ENCODE measurements at places on chromosomes 4 and X.
A peak's percentile ranks its signal among the peaks of the same experiment; 100 is the strongest.

- no peak for DNase-seq
Measured at GRCh38 chrX:132426695-132427281, 62.0 kb downstream of the MBNL3 start.

DNA sequence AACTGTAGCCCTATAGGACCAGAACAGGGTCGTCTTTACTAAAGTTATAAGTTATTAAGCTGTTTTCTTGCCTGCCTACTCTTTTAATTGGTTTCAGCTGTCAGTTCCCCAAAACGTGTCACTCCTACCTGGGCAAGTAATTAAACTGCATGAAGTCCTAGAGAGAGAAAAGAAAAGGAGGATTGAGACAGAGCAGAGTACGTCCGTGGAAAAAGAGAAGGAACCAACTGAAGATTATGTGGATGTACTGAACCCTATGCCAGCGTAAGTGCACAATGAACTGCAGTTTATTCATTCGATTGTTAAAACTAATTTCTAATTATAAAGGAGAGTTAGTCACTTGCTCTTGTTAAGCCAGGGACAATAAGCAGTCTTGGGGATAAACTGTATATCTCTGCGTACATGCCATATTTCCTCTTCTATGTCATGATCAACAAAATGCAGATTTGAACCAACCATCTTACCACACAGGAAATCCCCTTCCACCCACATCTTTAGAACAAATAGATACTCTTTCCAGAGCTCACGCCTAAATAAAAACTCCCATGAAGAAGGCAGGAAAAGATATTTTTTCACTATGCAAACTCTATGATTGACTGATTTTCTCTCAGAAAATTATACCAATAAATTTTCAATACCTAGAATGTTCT lies 22.8 kb downstream of the STAP1 start:
- no peak for DNase-seq

- DNase-seq: no peak
Measured at GRCh38 chr4:14184265-14184664, 556.7 kb upstream of the BOD1L1 start.

DNA sequence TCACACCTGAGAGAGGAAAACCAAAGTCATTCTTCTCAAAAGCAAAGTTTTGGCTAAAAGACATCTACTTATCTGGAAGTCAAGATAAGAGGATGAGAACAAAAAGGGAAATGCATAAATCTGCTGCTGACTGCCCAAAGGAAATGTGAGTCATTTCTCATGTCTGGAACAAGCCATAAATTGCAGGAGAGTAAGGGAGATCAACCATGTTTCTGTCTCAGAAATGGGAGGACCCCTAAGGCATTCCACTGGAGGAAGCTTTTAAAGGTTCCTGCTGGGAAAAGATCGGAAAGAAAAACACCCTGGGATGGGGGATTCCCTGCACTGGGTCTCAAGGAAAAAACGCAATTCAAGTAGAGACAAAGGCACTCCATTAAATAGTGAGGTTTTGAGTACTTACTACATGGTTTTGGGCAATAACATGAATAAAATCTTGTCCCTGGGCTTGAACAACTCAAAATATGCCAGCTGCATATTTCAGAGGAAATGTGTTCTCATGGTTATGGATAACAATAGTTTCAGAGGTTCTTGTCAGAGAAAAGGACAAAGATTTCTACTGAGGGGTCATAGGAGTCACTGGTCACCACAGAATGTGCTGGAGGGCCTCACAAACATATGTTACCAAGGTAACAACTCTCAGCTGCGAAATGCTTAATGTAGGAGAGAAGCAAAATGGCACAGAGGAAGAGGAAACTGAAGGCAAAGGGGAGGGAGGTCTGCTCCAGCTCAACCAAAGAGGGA lies 19.3 kb downstream of the GPR143 start:
- no peak for DNase-seq

GRCh38 chr4:92104506-92104905 lies 199.3 kb upstream of the GRID2 start:
- no peak for DNase-seq

- DNase-seq: no peak
Measured at GRCh38 chr4:76277667-76278066, 26.1 kb downstream of the FAM47E start.

DNA sequence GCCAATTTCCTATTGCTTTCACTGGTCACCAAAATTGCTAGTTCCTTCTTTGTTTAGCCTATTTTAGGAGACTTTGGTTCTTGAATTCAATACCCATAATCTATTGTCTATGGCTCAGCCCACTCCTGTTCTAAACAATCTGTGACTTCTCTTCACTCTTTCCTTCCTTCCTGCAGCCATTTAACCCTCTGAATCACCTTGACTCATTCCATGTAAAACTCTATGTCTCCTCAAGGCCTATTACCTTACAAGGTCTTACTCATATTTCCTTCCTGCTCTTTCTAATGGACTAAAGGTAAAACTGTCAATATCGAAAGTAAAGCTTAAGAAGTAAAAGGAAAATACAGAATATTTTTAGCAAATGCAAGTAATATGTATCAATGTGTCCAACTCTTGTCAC lies 301.6 kb downstream of the ARHGAP24 start:
- DNase-seq: no peak

GRCh38 chr4:187017147-187017546 lies 293.5 kb upstream of the FAT1 start:
- no peak for DNase-seq

GRCh38 chr4:2041239-2042130 lies 17.6 kb upstream of the NAT8L start:
- peak; percentile 83 for DNase-seq

- no peak for DNase-seq
Measured at GRCh38 chr4:153222707-153223426, 18.6 kb downstream of the TRIM2 start.

GRCh38 chrX:51852096-51852495 lies 41.3 kb upstream of the MAGED1 start:
- no peak for DNase-seq

GRCh38 chr4:42396361-42396751 lies 932 bp upstream of the SHISA3 start:
- DNase-seq: no peak

- no peak for DNase-seq
Measured at GRCh38 chrX:43964936-43965335, 8.3 kb downstream of the NDP start.

DNA sequence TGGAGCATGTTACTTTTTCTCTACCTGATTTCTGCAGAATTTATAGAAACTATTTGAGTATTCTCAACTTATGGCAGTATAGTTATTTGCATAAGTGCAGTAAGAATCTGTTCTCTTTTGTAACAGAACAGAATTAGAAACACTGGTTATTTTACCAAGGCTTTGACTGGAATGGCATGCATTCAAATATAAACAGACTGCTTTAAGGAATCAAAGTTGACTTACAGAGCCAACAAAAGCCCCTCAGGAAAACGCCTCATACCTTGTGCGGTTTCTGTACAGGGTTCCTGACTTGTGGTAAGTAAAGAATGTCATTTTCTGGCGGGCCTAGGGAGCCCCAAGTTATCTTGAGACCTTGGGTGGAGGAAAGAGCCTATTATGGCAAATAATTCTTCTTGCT lies 97.1 kb downstream of the GPR143 start:
- DNase-seq: no peak

- no peak for DNase-seq
Measured at GRCh38 chr4:112167794-112168193, 22.5 kb downstream of the FAM241A start.

DNA sequence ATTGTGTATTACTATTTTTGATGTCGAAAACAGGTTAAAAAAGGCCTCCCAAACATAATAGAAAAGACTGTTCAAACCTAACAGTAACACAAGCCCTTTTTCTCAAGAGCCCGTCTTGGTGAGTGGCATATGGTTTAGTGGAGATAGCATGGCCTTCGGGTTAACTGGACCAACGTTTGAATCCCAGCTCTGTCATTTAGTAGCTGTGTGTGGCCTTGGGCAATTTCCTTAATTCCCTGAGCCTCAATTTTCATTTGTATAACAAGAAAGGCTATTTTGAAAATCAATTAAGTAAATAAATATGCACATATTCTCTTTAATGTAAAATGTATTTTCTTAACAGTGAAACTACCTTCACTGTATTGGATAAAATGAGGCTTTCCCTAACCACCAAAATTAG lies 62.3 kb downstream of the HELT start:
- DNase-seq: no peak

GRCh38 chr4:2250357-2251072 lies 8.6 kb upstream of the HAUS3 start:
- DNase-seq: no peak

GRCh38 chrX:37491686-37492085 lies 79.8 kb upstream of the LANCL3 start:
- no peak for DNase-seq

DNA sequence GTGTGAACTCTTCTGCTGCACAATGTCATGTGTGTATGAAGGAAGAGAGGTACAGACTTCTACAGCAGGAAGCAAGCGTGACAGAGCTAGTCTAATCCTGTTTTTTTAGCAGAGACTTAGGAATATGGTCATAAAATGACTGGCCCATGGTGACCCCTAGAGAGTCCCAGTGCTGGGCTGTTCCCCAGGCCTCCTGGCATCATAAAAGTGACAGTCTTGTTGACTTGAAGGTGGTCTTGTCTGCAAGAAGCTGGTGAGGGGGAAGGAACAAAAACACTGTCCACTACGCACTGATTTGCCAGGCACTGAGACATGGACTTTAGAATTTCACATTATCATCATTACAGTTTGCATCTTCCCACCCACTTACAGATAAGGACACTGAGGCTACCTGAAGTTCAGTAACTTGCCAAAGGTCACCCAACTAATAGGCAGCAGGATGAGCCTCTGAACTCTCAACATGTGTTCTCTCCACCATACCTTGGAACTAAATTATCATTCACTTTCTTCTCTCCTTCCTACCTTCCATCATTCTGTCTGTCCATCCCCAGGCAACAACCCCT lies 63.0 kb downstream of the HADH start:
- no peak for DNase-seq

- no peak for DNase-seq
Measured at GRCh38 chrX:42707742-42708141, 70.2 kb downstream of the PPP1R2C start.

- DNase-seq: no peak
Measured at GRCh38 chr4:88247148-88247547, 37.2 kb downstream of the PPM1K start.

DNA sequence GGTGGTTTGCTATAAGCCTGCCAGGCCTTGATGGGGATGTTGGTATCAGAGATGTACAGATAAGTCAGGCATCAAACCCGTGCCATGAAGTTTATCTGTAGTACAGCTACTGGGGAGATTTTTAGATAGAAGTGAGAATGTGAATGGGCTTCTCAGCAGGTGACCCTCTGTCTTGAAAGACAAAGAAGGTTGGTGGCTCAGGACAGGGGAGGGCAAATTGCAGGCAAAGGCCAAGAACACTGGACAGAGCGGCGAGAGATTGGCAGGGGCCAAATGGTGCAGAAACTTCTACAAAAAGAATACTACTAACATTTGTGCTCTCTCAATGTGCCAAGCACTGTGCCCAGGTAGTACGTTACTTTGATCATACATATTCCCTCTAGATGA lies 1.9 kb upstream of the PIM2 start:
- no peak for DNase-seq

- DNase-seq: no peak
Measured at GRCh38 chr4:98311656-98312055, 50.5 kb downstream of the RAP1GDS1 start.

GRCh38 chrX:137052643-137053235 lies 18.9 kb upstream of the GPR101 start:
- no peak for DNase-seq

DNA sequence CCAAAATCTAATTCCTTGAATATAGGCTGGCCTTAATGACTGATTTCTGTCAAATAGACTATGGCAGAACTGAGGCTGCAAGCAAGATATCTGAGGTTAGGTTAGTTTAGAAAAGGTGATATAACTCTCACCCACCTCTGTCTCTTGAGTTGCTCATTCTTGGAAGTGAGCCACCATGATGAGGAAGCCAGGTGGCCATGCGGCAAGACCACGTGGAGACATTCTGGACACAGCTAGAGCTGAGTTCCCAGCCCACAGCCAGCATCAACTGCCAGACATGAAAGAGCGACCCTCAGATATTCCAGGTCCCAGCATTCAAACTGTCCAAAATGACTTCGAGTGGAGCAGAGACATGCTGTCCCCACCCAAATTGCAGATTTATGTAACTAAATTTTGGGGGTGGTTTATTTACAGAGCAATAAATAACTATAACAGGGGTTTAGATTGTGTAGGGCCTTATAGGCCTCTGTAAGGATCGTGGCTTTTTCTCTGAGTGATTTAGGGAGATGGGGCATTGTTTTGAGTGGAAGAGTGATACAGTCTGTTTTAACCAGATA lies 33.7 kb downstream of the USP53 start:
- no peak for DNase-seq

- no peak for DNase-seq
Measured at GRCh38 chr4:124525524-124525923, 187.0 kb downstream of the ANKRD50 start.

GRCh38 chr4:151688785-151689043 lies 72.1 kb downstream of the GATB start:
- DNase-seq: no peak

- no peak for DNase-seq
Measured at GRCh38 chrX:137062915-137063617, 29.3 kb upstream of the GPR101 start.

DNA sequence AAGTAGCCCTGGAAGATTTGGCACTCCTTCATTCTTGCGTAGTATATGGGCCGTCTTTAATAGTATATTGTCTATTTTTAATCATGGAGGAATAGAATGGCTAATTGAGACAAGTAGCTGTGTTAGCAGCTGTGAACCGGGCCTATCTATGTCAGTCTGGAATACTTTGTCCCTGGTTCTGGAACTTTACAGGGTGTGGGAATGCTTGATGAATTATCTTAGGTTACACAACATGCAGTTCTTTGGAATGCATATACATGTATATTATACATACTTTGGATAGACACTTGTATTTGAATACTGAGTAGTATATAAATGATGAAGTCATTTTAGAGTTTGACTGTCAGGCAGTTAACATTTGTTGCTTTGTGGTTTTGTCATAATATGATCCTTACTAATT lies 37.4 kb downstream of the PDLIM5 start:
- DNase-seq: no peak

DNA sequence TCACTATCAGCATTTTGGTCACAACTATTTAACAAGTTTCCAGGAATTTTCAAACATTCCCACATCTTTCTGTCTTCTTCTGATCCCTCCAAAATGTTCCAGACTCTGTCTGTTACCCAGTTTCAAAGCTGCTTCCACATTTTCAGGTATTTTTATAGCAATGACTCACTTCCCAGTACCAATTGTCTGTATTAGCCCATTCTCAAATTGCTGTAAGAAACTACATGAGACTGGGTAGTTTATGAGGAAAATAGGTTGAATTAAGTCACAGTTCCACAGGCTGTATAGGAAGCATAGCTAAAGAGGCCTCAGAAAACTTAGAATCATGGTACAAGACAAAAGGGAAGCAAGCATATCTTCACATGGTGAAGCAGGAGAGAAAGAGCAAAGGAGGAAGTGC lies 475.0 kb upstream of the PCDH7 start:
- no peak for DNase-seq

DNA sequence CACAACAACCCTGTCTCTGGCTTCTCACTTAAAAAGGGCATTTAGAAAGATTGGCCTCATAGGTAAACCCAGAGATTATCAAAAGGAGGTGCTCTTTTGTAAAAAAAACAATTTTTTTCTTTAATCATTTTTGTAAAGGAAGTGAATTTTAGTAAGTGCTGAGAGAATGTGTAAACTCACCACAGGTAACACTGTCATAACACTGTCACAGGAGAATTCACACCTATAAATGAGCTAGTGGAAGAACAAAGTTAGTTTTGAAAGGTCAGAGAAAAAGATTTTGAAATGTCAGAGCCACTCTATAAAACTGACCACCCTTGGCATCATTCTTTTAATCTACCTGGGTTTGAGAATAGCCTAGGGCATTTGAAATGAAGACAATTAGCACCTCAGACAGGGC lies 3.3 kb upstream of the SH2D1A start:
- DNase-seq: no peak
